T-cell (primary cell): ENCODE measurements at places on chromosomes 7 and 10. TPM values are rescaled to one million over a fixed set of nuclear protein-coding genes. Genes with fewer than 3 reads are reported as not detected.

The FERD3L gene
- not detected for total RNA-seq

The ZMYND11 gene
- total RNA-seq, result 44.5 TPM

The NOLC1 gene
- 62.4 TPM for total RNA-seq

The LIPF gene
- not detected for total RNA-seq

The PSMC2 gene
- total RNA-seq, result 61.8 TPM

The NRAP gene
- total RNA-seq, result not detected

The C10orf143 gene
- 14.6 TPM for total RNA-seq

The LEP gene
- total RNA-seq, result not detected

The CLEC5A gene
- total RNA-seq, result not detected

The KCNIP2 gene
- total RNA-seq, result 2.0 TPM

The ITPRIP gene
- 16.9 TPM for total RNA-seq

The NPSR1 gene
- not detected for total RNA-seq

The TMEM225B gene
- total RNA-seq, result 1.4 TPM

The FAM241B gene
- total RNA-seq, result 9.2 TPM

The FZD8 gene
- total RNA-seq, result 1.2 TPM

The ANKRD2 gene
- 0.35 TPM for total RNA-seq

The FBXL13 gene
- 2.7 TPM for total RNA-seq

The LLCFC1 gene
- not detected for total RNA-seq

The OR6V1 gene
- not detected for total RNA-seq

The DNAJC12 gene
- total RNA-seq, result 0.20 TPM

The GDF2 gene
- total RNA-seq, result not detected

The ACSM6 gene
- not detected for total RNA-seq

The CHST15 gene
- 0.95 TPM for total RNA-seq

The CHAT gene
- total RNA-seq, result not detected

The FBXL15 gene
- total RNA-seq, result 30.1 TPM

The HOXA5 gene
- total RNA-seq, result not detected

The CALHM3 gene
- total RNA-seq, result not detected

The CPVL gene
- total RNA-seq, result 0.47 TPM

The TRIM50 gene
- not detected for total RNA-seq

The VAX1 gene
- total RNA-seq, result not detected

The OLAH gene
- total RNA-seq, result not detected
